IMR-90 (cell line): ENCODE measurements at places on chromosomes 16 and 17. TPM values are rescaled to one million over a fixed set of nuclear protein-coding genes. Genes with fewer than 3 reads are reported as not detected.

GRCh38 chr16:87575027-87575804, 27.1 kb upstream of the JPH3 start:
- no peak for DNase-seq

DNA sequence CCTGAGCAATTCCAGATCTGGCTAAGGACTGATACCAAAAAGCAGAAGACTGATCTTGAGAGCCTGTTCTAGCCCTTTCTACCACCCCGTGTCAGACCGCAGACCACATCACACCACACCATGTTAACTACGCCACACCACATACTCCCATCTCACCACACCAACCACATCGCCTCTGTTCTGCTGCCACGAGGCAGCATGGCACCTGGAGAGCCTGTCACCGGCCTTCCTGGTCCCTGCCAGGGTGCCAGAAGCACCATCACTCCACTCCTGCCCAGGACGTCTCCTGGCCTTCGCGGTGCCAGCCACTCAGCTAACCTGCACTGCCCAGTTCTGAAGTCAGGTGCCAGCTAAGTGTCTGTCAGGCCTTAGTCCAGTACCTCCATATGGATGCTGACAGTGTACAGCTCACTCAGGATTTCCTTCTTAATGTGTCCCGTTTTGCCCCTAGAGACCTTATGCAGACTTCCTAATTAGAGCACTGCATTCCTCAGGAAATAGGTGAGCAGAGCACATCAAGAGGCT, 37.2 kb upstream of the BCAR1 start:
- DNase-seq: no peak

DNA sequence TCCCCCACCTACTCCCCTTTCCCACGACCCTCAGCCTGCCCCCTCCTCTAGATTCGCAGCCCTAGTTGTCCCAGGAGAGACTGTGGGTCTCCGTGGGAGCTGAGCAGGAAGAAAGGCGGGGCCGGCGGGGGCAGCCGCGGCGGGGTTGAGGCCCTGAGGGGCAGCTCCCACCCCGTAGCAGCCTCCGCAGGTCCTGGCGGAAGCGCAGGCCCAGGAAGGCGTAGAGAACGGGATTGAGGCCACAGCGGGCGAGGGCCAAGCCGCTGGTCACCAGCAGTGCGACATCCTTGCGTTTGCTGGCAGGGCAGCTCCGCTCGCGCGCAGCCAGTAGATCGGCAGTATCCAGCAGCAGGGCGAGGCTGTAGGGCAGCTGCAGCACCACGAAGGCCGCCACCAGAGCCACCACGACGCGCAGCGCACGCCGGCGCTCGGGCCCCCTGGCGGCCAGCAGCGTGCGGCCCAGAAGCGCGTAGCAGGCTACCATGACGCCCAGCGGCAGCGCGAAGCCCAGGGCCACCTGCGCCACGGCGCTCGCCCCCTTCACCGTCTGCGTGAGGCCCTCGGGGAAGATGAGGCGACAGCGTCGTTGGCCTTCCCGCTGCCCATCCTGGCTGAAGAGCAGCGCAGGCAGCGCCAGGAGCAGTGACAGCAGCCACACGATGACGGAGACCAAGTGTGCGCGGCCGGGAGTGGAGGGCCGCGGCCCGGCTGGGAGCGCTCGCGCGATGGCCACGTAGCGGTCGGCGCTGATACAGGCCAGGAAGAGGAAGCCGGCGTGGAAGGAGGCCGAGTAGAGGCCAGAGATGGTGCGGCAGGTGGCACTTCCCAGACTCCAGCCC, 1.9 kb downstream of the CCR10 start:
- peak; percentile 75 for DNase-seq

- no peak for DNase-seq
These were observed 910 bp upstream of the RAMP2 start for GRCh38 chr17:42759982-42760651.

GRCh38 chr17:66918896-66919295, 45.6 kb upstream of the CACNG4 start:
- no peak for DNase-seq

DNA sequence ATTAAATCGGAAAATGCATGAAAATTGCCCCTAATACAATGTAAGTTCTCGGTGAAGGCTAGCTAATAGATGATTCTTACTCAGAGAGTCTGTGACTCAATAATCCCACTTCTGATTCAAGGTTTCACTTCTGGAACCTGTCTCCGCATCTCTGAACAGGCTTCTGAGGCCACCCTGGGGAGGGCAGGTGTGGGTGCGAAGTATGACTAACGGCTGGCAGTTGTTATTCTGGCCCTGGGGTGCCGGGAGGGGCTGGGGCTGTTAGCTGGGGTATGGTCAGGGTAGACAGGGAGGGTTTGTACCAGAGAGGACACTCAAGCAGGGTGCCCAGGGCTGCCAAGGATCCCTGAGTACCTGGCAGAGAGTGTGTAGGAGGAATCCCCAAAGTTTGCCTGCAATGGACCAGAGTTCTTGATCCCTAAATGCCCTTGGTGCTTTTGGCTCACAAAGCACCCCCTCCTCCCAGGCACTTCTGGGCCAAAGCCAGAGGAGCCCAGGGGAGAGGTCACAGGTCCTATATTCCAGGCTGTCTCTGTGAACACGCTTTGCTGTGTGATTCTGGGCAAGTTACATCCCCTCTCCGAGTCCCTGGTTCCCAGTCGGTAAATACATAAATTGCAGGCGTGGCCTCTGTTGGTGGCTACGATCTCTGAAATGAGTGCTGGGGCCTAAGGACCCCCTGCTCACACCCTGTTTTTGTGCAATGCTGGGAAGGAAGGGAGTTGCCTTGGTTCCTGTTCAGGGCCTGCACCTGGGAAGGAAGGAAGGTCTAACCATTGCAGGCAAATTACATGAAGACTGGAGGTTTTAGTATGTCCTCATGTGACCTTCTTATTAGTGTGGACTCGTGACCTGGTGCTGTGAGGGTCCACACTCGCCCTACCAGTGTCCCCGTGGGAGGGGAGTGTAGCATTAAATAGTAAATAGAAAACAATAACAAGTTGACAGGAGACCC, 49.9 kb upstream of the CPNE2 start:
- DNase-seq: peak; percentile 36

DNA sequence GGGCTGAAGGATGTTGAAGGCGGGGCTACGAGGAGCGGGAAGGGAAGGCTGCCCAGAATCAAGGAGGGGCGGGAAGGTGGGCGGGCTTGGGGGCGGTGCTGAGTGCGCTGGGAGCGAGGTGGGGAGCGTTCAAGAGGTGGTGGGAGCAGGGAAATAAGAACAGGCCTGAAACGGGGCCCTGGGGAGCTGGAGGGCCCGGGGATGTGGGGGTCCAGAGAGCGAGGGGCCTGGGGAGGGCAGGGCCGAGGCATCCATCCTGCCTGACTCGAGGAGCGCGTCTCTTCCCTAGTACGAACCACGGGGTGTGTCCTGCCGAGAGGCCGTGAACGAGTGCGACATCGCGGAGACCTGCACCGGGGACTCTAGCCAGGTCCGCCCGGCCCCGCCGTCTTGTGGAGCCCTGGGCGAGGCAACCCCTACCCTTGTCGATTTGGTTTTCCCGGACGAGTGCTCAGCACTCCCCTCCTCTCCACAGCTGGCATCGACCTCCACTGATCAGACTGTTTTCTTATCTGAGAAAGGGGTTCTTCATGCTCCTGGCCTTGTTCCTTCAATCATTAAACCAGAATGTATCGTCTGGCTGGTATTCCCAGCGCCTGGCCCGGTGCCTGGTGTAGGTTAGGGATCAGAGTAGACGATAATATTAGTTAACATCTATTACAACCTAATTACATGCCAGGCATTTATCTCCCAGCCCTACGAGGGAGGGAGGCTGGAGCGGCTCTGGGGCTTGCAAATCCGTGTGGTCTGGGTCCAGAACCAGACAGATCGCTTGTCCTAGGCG, 17.2 kb downstream of the ADAM11 start:
- no peak for DNase-seq

DNA sequence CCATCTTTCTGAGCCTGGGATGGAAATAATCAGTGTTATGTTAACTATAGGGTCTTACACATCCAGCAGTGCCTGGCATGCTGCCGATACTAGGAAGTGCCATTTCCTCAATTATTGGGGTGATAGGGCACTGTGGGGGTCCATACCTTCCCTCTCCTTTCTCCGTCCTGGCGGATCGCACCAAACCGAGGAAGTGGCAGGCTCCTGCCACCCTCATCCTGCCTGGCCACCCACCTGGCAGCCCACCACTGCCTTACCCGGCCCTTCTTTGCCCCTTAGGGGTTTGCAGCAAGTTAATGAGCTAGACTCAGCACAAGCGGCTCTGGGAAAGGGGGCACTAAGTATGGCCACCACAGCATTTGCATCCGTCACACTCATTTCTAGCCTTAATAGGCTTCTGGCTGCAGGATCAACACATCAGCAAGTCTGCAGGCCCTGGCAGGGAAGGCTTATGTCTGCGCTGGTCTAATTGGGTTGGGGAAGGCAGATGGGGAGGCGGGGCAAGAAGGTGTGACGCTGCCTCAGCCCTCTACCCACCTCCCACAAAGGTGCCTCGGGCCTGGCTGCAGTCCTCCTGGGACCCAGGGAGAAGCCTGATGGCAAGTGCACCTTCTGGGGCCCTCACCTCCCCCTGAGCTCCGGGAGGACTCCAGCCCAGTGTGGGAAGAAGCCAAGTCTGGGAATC, 28.6 kb downstream of the DCAKD start:
- no peak for DNase-seq

DNA sequence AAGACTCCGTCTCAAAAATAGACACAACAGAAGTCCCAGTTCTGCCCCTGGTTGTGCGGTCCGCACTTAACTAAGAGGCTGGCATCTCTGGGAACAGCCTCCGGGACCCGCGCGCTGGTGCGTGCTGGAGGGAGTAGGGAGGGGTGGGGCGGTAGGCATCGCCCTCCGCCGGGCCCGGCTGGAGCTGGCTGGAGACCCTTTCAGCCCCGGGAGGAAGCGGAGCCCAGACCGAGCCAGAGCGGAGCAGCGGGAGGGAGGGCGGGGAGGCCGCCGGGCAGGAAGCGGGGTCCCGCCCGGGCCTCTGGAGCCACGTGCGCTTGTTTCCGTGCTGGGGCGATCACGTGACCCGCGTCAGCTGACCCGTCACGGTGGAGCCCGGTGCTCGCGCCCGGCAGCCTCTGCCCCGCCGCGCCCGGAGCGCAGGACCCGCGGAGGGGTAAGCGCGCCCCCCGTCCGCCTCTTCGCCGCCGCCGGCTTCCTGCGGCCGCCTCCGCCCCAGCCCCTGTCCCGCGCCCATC, at the start of gene WDR81:
Gene WDR81, plus strand, starts transcription at position 354 of the 518 bp plus-strand sequence. CDS start 256 bp downstream, outside the sequence.
- DNase-seq: peak; percentile 79

GRCh38 chr17:70047619-70048419, 27.2 kb upstream of the KCNJ16 start:
- DNase-seq: no peak

DNA sequence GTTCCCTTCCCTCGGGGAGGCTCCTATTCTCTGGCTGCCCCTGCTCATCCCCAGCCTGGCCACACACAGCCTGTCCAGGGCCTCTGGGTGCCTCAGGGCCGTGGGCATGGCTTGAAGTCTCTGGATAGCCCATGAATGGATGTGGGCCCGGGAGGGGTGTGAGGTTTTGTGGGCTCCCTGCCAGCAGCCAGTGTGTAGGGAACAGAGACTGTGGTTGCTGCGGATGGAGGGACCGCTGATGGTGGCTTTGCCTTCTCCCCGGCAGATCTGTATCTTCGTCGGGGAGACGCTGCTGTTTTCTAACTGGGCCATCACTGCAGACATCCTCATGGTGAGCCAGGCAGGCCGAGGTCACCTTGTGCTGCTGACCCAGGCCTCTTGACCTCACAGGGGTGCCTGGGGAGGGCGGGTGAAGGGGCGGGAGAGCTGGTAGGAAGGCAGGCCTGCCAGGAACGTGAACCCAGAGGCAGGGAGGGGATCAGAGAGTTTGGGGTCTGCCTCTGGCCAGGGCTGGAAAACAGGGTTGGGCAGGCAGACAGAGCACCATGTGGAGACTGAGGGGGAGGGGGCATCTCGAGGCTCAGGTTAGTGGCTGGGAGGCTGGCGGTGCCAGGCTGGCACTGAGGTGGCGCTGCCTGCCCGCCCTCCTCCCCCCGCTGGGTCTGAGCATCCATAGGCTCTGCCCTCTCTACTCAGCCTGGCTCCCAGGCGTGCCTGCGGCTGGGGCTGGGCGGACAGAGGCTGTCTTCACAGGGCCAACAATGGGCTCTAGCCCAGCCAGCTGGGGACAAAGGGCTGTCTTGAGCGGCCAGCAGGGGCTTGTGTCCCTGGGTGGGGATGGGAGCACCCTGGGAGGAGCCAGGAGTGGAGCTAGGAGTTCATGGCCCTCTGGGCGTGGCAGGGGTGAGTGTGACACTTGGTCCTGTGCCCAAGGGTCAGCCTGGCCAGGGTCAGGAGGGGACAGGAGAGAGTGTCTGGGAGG, 21.4 kb downstream of the MYBBP1A start:
- DNase-seq: no peak

- no peak for DNase-seq
These were observed 124.7 kb downstream of the MGAT5B start for GRCh38 chr17:76992891-76993290.

MT1A gene
- polyA plus RNA-seq: 0.60 and 1.6 TPM in 2 replicates

IL21R gene
- polyA plus RNA-seq: 0.83 and 0.97 TPM in 2 replicates

C17orf67 gene
- polyA plus RNA-seq: 1.1 TPM in 2 replicates

TRAF4 gene
- polyA plus RNA-seq: 63.2 and 75.6 TPM in 2 replicates

CTRB1 gene
- not detected in 2 replicates for polyA plus RNA-seq

AHSP gene
- polyA plus RNA-seq: not detected in 2 replicates

TSNAXIP1 gene
- 1.4 and 1.6 TPM in 2 replicates for polyA plus RNA-seq

TBX4 gene
- 0.05 TPM in 1 of 2 replicates, not detected in the other for polyA plus RNA-seq

LITAF gene
- polyA plus RNA-seq: 203 and 206 TPM in 2 replicates

SP6 gene
- polyA plus RNA-seq: 0.31 and 0.32 TPM in 2 replicates
